RPMI7951 (cell line): ENCODE measurements at places on chromosomes 12 and 14. TPM values are rescaled to one million over a fixed set of nuclear protein-coding genes. Genes with fewer than 3 reads are reported as not detected.

DNA sequence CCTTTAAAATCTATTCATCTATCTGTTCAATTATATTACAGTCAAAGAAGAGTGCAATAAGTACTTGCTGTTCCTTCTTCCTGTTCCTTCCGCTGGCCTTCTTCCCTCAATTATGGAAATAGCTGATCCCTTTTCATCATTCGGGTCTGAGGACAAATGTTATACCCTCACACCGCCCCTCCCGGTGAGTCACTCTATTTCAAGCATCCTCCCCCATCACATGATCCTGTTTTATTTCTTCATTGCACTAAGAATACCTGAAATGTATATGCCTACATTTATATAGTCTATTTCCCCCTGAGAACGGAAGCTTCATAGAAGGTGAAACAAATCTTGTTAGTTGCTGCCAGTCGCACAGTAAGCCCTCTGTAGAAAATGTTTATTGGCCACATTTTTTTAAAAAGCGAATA lies 2.5 kb downstream of the SLC38A1 start:
- no peak for DNase-seq

GPR162 gene
- 1.8 and 2.5 TPM in 2 replicates for total RNA-seq

RAB21 gene
- 5.0 and 17.6 TPM in 2 replicates for total RNA-seq

NID2 gene
- 29.8 and 35.0 TPM in 2 replicates for total RNA-seq

- no peak for DNase-seq
Measured at GRCh38 chr14:80084196-80084595, 127.1 kb downstream of the DIO2 start.

GRCh38 chr12:79677672-79678071 lies 13.1 kb downstream of the PAWR start:
- no peak for DNase-seq
